AG04450 (cell line): ENCODE measurements at places on chromosomes 7 and 10. TPM values are rescaled to one million over a fixed set of nuclear protein-coding genes. Genes with fewer than 3 reads are reported as not detected.

DNA sequence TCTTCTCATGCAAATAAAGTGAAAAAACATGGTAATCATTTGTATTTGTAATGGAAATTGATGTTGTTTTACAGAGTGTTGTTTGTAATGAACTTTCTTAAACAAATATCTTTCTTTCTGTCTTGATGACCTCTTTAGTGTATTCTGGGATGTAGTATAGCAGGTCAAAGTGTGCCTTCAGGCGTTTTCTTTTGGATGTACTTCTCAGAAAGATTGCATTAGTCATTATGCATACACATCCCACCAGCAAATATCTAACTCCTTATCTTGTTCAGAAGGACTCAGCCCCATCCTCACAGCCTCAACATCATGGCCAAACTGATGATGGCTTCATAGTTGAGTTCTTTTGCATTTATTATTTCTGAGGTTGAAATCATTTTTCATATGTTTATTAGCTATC is 124.7 kb downstream of the LRRC18 start:
- no peak for DNase-seq

GRCh38 chr10:129323879-129324278 is 143.2 kb upstream of the MGMT start:
- DNase-seq = no peak

- peak; percentile 21 for DNase-seq
These were observed 43.1 kb upstream of the LBX1 start for GRCh38 chr10:101272229-101272868.

- DNase-seq = no peak
These were observed 14.8 kb upstream of the ZNF735 start for GRCh38 chr7:64192148-64192704.

DNA sequence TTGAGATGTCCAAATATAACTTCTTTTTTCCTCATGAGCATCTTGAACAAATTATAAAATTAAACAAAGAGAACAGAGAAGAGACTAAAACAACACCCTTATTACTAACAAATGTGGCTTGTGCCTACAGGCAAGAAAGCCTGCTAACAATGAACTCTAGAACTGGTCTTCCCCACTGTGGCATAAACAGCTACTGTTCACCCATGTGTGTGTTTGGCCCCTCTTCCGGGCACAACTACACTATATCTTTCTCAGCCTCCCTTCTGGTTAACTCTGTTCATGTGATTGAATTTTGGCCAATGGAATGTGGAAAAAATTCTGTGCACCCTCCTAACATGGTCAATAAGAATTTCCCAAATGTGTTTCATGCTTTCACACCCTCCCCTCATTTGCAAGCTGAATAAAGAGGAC is 117.0 kb downstream of the KBTBD2 start:
- DNase-seq = no peak

DNA sequence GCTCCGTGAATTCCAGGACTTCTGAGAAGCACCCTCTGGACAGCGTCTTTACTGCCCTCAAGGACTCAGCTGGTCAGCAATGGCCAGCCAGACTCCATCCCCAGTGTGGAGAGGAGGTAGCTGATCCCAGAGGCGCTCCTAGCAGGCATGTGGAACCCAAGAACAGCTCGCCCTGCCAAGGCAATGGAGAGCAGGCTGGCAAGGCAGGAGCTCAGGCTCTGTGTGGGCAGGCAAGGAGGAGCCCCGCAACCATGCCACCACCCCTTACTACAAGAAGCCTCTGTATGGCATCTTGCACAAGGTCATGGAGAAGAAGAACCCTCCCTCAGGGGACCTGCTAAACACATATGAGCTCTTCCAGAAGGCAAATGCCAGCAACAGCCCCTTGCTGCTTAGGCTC is 34.4 kb upstream of the SGMS1 start:
- DNase-seq = no peak

GRCh38 chr7:8380130-8380529 is 53.3 kb upstream of the NXPH1 start:
- DNase-seq = no peak

- DNase-seq = no peak
These were observed 192.1 kb downstream of the DNAJB6 start for GRCh38 chr7:157528785-157529341.

DNA sequence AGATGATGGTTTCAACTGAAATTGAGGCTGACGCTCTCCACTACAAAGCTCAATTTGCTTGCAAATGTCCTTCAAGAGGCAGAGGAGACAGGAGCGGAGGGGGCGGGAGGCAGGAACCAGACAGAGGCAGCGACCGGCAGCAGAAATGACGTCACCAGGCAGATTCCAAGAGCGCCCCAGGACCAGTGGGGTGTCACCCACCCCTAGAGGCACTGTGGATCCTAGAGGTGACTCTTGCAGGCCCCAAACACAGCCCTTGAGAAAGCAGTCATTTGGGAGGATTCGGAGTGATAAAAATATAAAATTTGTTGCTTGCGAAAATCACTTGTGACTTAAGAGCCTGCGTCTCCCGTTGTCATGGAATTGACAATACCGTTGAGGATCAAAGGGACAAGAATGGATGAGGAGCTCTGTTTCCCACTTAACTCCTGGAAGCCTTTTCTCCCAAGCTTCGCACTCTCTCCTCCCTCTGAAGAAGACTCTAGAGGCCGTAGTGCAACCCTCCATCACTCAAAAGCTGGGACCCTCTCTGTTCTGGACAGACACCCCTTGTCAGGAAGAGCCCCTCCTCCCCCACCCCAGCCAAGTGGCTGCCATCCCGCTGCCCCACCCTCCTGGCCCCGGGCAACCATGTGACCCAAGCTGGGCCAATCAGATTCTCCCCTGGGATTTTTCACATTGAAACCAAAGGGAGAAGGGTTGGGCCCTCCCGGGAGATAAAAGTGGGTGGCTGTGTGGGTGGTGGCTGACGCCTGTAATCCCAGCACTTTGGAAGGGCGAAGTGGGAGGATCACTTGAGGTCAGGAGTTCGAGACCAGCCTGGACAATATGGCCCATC is 16.3 kb upstream of the SLC29A4 start:
- DNase-seq = no peak

- no peak for DNase-seq
These were observed 494.0 kb upstream of the POT1 start for GRCh38 chr7:125423458-125424155.

- no peak for DNase-seq
These were observed 26.6 kb downstream of the NRP1 start for GRCh38 chr10:33307835-33308234.

GRCh38 chr10:807958-808353 is 118.5 kb upstream of the DIP2C start:
- DNase-seq = no peak

DNA sequence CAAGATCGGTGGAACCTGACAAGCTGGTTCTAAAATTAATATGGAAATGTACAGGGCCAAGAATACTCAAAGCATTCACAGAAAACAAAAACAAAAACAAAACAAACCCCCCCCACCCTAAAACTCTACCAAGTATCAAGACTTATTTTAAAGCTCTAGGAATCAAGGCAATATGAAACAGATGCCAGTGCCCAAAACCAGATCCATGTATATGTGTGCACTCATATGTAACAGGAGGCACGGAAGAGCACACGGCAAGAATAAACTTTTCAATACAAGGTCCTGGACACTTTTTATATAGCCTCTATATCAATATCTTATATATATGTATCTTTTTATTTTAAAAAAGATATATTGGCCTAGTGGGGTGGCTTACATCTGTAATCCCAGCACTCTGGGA is 35.5 kb downstream of the KDM7A start:
- DNase-seq = no peak

DNA sequence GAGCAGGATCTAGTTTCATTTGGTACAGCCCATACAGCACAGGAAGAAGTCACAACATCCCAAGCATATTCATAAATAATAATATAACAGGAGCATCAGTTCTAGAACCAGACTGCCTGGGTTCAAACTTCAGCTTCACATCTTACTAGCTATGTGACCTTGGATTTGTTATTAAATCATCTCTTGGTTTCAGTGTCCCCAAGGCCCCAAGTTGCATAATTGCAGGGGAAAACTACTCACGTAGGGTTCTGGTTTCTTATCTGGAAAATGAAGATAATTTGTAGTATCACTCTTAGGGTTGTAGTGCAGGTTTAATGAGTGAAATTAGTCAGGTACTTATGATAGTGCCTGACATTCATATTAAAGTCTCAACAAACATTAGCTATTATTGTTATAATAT is 5.5 kb upstream of the IQUB start:
- DNase-seq = no peak

- DNase-seq = no peak
These were observed 2.2 kb upstream of the INSIG1 start for GRCh38 chr7:155295511-155295910.

GRCh38 chr10:73494877-73495225 is 973 bp downstream of the PPP3CB start:
- no peak for DNase-seq

GRCh38 chr10:42933448-42934340 is 143.2 kb upstream of the RET start:
- DNase-seq = no peak

- no peak for DNase-seq
These were observed 161.9 kb downstream of the GRK5 start for GRCh38 chr10:119368991-119369869.

DNA sequence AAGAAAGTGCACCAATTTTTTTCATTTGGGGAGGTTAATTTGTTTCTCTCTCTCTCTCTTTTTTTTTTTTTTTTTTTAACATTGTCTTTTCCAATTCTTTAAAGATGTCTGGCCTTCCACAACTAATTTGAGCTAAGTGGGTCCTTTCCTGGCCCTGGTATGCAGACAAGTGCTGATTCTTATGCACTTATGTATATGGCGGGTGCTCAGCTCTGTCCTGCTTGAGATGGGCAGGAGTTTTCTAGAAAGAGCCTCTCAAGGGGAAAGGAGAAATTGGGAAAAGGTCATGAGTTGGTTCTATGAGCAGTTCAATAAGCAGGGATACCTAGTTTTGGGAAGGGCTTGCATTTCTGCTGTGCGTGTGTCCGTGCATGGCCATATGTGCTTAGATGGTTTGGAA is 67.8 kb upstream of the NPVF start:
- DNase-seq = no peak

GRCh38 chr7:129122078-129122750 is 22.3 kb upstream of the TSPAN33 start:
- DNase-seq = no peak

- DNase-seq = no peak
These were observed 213.0 kb upstream of the INHBA start for GRCh38 chr7:41915871-41916270.

GRCh38 chr7:34952822-34953221 is 84.5 kb downstream of the DPY19L1 start:
- no peak for DNase-seq

GRCh38 chr10:131781076-131781475 is 119.7 kb upstream of the PPP2R2D start:
- no peak for DNase-seq

DNA sequence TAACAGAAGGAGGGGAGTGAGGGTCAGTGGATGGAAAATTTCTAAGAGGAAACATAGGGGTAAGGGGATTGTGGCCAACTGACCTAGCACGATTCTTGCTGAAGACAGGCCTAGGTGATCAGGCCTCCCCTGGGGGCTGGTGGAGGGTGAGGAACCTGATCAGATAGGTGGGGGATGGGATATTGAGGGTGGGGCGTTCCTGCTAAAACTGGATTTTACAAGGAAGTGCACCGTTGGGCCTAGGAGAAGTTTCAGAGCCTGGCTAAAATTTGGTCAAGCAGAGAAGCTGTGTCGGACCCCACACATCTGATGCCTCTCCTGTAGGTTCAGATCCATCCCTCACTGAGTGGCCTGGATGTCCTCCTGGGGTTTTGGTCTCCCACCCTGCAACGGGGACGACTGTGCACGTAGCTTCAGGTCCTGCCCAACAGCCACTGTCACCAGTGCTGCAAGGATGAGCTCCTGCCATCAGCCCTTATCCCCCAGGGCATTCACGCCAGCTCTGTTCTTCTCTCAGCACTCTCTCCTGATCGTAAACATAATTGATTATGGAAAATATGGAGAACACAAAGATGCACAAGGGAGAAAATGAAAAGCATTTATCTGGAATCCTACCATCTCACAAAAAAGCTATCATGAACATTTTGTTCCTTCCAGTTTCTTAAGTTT is 89.9 kb downstream of the ADCY1 start:
- no peak for DNase-seq

- peak; percentile 10 for DNase-seq
These were observed 54.5 kb downstream of the WAC start for GRCh38 chr10:28587270-28587969.

MMD2 gene
- polyA plus RNA-seq = not detected in 2 replicates

CDNF gene
- polyA plus RNA-seq = 1.7 and 2.1 TPM in 2 replicates

SFTPD gene
- not detected in 2 replicates for polyA plus RNA-seq

SFTPA1 gene
- polyA plus RNA-seq = not detected in 2 replicates

ATOH7 gene
- 0.06 TPM in 1 of 2 replicates, not detected in the other for polyA plus RNA-seq

AGAP5 gene
- 2.9 and 3.3 TPM in 2 replicates for polyA plus RNA-seq

GARIN1A gene
- polyA plus RNA-seq = 0.47 TPM in 2 replicates
